Urothelium cell line (cell line): ENCODE measurements at places on chromosomes 1 and 21.

DNA sequence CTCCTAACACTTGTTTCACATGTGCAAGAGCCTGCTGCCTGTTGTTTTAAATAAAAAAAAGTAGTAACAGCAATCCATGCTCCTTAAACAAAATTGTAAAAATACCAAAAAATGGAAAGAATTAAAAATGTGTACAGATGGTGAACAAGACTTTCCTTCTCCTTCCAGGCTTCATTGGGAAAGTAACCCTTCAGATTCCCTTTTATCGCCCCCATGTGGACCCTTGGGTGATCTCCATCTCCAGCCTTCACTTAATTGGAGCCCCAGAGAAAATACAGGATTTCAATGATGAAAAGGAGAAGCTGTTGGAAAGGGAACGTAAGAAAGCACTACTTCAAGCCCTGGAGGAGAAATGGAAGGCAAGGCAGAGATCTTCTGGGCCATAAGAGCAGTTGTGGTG is 14.2 kb downstream of the VPS13D start:
- peak; percentile 47 for DNase-seq

DNA sequence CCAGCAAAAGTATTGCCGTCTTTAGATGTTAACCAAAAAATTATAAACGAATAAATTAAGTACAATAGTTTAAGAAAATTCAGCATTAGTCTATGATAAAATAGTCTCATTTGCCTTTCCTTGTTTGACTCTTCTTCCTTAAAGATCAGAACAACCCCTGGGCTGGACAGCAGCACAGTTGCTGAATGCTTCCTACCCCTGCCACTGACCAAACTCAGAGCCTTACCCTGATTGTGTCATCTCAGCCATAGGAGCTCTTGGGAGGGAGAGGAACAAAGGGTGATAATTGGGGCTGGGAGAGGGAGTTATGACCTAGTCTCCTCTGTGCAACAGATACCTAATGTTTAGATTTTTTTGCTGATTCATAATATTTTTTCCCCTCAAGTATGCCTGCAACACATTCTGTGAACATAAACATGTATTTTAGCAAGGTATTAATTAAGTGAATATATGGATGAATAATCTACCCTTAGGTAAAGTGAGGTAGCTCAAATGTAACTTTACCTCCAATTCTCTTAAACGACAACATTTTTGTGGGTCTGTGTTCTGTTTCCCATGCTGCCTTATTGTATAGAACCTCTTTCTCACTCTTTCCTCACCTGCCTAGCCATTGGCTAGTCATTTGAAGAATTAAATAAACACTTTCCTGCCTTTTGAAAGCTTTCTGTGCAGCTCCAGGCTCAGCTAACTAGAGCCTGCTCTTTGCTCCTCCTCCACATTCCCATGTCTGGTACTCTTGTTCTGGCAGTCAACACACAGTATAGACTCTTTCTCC is 46.1 kb downstream of the FGGY start:
- no peak for DNase-seq

DNA sequence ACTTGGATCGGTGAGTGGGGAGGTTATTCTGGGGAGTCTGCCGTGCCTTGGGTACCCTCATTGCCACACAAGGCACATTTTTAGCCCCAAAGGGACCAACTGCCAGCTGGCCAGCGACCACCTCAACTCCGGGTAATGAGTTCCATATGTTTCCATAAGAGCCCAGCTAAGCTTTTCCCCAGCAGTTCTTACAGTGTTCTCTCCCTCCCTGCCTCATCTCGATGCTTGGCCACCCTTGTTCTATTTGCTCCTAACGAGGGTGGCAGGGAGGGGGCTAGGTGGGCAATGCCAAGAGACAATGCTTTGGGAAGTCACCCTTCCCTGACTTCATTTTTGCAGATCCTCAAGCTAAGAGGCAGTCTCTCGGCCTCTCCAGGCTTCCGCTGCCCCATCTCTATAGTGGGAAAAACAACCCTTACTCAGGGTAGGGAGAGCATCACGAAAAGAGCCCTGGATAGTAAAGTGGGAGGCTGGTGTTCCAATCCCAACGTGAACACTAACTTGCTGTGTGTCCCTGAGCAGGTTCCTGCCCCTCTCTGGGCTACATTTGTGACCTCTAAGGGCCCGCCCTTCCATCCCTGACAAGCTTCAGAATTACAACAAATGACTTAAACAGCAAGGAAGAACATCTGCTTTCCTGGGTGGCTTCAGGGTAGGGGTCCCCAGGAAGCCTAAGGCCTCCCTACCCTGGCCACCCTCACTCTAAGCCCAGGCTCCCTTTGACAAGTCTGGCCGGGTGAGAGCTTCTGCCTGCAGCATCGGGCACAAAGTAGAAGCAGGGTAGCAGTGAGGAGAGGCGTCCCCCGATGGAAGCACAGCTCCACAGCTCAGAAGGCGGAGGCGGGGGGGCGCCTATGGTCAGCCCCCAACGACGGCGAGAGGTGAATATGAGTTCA is 5.8 kb downstream of the ID3 start:
- DNase-seq: no peak

- DNase-seq: no peak
These were observed 26.0 kb downstream of the SLC16A1 start for GRCh38 chr1:112929979-112930378.

- DNase-seq: peak; percentile 63
These were observed 18.5 kb downstream of the CAMK1G start for GRCh38 chr1:209601809-209602657.

DNA sequence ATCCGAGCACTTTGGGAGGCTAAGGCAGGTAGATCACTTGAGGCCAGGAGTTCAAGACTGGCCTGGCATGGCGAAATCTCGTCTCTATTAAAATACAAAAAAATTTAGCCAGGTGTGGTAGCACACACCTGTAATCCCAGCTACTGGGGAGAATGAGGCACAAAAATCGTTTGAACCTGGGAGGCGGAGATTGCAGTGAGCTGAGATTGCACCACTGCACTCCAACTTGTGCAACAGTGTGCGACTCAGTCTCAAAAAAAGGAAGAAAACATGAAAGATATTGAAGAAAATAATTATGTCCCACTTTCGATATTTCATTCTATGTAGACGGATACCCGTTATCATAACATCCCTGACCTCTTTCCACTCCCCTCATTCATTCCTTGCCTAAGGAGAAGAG is 19.2 kb downstream of the TUT4 start:
- DNase-seq: no peak

GRCh38 chr1:160171354-160171753 is 19.0 kb upstream of the CASQ1 start:
- no peak for DNase-seq

- DNase-seq: peak; percentile 54
These were observed 39.0 kb upstream of the IL20 start for GRCh38 chr1:206826394-206826793.

GRCh38 chr1:229657993-229658755 is 32.1 kb downstream of the URB2 start:
- DNase-seq: no peak

DNA sequence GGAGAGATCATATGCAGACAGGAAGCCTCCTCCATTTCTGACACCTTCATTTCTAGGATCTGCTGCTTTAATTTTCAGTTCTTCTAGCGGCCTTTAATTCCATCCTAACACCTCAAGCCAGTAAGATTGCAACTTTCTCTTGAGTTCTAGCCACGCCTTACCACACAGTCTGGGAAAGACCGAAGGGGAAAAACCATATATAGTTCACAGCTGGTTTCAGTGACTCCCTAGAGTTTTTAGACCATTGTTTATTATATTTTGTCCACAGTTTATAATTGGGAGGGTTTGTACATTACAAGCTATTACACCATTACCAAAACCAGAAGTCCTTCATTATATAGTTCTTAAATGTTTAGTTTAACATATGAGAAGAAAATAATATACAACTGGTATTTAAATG is 37.5 kb downstream of the DPH5 start:
- DNase-seq: no peak

GRCh38 chr1:245542365-245542764 is 387.6 kb downstream of the KIF26B start:
- DNase-seq: no peak

DNA sequence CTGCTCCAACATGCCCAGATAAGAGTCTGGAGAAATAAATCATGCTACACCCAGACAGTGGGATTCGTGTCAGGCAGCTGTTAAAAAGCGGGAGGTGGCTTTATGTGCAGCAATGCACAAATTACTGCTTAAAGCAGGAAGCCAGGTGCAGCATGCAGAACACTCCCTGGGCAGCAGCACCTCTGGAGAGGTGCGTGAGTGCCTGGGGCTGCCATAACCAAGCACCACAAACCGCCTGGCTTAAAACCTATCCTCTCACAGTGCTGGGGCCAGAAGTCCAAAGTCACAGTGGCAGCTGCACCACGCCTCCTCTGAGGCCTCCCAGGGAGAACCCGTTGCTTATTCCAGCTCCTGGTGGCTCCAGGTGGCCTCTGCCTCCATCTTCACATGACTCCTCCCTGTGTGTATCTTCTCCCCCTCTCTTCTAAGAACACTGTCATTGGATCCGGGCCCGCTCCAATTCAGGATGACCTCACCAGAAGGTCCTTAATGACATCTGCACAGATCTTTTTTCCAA is 115.6 kb downstream of the SIK1 start:
- DNase-seq: no peak

DNA sequence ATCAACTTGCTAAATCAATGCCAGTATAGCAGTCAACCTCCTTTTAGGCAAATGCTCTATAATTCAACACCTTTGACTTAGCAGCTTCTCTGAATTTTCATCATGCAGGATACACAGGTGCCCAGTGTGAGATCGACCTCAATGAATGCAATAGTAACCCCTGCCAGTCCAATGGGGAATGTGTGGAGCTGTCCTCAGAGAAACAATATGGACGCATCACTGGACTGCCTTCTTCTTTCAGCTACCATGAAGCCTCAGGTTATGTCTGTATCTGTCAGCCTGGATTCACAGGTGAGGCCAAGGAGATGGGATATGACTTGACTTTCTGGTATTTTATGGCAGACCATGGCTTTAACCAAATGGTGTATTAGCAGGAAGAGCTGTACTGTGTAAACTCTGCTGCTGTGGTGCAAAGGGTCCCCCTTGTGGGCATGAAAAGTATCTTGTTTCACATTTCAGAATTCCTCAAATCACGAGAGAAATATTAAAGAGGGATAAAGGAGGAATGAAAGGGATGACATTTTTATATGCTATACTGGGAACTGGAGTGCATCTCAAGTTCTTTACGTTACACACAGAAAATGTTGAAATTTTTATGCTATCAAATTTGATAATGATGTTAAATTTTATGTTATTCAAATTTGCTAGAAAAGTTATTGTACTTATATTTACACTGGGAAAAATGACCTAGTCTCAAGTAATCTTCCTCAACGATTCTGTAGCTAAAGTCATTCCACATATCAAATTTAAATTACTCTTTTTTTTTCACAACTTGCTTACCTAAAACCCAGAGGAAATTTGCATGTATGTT is 88.9 kb downstream of the CRB1 start:
- DNase-seq: peak; percentile 32

DNA sequence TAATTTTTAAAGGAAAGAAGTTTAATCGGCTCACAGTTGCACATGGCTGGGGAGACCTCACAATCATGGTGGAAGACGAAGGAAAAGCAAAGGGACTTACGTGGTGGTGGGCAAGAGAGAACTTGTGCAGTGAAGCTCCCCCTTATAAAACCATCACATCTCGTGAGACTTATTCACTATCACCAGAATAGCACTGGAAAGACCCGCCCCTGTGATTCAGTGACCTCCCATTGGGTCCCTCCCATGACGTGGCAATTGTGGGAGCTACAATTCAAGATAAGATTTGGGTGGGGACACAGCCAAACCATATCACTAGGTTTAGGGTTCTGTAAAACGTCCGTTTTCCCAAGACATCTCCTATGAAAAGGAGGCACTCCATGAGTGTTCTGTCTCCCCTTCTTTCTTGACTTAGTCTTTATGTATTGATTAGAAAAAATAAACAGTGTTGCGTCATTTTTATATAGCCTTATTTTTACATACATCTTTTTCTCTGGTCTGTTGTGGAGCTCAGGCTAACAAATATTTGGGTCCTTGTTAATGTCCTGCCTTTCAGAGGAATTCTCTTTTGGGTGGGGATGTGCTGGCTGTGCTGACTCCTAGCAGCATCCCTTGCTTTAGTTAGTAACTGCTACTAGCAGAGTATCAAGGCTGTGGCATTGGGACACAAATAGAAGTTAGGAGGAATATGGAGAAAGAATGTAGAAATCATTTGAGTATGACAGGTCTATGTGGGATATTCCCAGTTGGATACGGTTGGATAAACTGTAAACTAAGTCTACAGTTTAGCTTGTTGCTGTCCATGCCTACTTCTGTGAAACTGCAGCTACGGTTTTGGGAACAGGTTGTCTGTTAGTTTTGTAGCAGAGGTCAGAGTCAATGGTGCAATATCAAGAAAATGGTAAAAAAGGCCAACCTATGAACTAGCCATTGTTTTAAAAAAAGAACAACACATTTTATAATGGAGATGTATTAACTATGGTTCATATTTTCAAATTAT is 23.5 kb downstream of the BACH1 start:
- no peak for DNase-seq

- DNase-seq: no peak
These were observed 76.6 kb downstream of the LMX1A start for GRCh38 chr1:165279882-165280281.

GRCh38 chr1:186113461-186113860 is 261.6 kb downstream of the TPR start:
- no peak for DNase-seq

DNA sequence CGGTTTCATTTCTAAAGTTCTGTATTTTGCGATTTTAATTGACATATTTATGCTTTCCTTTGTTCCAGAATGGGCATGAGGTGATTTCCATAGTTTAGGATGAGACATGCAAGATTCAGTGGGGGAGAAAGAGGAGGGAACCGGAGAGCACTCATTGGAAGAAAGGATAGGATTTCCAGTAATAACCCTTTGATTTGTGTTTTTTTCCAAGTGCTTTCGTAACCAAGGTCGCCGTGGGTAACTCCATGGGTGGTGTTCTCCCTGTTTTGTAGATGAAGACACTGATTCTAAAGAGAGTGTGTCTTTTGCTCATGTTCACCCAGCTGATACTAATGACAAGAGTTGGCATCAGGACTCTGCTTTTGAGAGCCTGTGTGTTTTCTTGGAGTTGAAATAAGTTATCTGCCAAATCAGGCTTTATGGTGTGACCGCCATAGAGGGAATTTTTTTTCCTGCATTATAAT is 170.1 kb downstream of the DHRS3 start:
- DNase-seq: no peak

DNA sequence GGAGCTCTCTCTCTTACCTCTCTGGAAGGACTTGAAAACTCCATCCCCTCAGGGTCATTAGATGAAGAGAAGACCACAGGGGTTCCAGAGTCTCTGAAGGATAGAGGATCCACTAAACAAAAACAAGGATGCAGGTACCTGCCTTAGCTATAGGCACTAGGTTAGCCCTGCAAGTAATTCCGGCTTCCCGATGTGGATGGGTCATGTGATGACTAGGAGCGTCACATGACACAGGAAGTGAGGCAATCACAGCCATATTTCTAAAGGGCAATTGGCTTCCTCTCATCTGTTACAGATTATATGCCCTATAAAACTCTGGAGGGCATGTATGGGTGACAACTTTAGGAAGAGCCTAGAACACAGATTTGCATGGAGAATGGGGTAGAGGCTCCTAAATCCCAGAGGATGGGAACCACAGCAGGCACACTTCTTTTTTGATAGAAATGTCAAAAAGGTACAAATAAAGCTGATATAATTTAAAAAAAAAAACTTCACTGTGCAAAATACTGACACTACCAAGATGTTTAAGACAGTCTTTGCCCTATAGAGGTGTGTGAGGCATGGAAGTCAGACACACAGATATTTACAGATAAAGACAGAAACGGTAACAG is 14.1 kb downstream of the ENTREP3 start:
- DNase-seq: peak; percentile 78
